COR-L47 (cell line): ENCODE measurements at places on chromosomes 5 and 9.

GRCh38 chr9:82333671-82334070, 345.1 kb downstream of the SPATA31D1 start:
- DNase-seq, result no peak

GRCh38 chr5:170632985-170633234, 129.1 kb downstream of the KCNIP1 start:
- peak; percentile 29 for DNase-seq

DNA sequence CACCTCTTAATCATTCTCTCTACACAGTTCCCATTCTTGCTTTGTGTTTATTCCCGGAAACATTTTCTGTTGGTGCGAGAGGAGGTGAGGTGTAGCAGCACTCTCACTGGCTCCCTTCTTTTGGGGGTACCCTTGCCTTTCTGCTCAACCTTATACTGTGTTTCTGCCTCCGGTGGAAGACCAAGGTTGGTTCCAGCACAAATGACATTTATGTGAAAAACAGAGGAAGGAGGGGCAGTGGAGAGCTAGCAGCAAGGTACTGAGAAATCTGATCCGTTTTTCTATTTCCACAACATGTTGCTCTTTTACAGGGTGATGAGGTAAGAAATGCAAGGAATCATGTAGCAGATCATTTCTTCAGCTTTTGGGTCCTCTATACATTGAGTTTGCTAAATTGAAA, 648.0 kb upstream of the DMAC1 start:
- DNase-seq, result no peak

GRCh38 chr5:67014957-67015400, 181.6 kb downstream of the CD180 start:
- DNase-seq, result no peak

- no peak for DNase-seq
These were observed 33.3 kb upstream of the SPATA31D4 start for GRCh38 chr9:81894891-81895290.

- no peak for DNase-seq
These were observed 130.3 kb downstream of the FOXD1 start for GRCh38 chr5:73318308-73318719.

DNA sequence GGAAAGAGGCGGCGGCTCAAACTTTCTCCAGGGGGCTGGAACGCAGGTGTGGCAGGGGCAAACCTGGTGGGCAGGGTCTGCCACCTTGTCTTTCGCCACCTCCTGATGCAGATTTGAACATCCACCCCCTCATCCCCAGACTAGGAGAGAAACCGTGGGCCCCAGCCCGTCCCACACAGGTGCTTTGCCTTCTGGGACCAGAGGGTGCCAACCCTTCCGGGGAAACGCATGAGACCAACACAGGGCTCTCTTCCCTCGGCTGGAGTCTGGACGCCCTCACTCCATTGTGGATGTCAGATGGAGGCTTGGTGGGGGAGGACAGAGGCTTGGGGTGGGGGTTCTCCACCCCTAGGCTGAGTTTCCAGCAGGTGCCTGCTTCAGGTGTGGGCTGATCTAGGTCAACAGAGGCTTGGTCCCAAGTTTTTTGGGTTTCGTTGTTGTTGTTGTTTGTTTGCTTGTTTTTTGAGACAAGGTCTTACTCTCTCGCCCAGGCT, 9.5 kb downstream of the C9orf50 start:
- no peak for DNase-seq

DNA sequence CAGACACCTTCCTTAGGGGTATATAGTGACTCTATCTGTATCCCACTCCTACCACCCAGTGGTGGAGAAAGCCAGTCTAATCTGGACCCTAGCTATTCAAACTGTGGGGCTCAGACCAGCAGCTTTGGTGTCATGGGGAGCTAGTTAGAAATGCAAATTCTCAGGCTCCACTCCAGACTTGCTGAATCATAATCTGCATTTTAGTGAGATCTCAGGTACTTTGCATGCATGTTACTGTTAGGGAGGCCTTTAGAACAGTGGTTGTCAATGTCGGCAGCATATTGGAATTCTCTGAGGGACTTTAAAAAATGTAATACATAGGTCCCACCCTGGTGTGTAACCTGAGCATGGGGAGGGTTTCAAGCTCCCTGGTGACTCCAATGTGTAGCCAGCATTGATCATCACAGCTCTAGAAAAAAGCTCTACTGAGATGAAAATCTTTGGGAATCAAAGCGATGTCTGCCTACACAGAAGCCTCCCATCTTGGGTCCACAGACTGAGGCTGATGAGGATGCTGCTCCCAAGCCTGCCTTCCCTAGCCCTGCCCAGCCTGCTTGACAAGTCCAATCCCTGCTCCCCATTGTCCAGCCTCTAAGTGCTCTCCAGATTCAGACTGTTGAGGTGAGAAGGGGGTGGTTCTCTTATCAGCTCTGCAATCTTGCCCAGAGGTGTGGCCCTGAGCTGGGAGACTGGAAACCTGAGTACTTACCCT, 11.9 kb upstream of the GM2A start:
- DNase-seq, result no peak

DNA sequence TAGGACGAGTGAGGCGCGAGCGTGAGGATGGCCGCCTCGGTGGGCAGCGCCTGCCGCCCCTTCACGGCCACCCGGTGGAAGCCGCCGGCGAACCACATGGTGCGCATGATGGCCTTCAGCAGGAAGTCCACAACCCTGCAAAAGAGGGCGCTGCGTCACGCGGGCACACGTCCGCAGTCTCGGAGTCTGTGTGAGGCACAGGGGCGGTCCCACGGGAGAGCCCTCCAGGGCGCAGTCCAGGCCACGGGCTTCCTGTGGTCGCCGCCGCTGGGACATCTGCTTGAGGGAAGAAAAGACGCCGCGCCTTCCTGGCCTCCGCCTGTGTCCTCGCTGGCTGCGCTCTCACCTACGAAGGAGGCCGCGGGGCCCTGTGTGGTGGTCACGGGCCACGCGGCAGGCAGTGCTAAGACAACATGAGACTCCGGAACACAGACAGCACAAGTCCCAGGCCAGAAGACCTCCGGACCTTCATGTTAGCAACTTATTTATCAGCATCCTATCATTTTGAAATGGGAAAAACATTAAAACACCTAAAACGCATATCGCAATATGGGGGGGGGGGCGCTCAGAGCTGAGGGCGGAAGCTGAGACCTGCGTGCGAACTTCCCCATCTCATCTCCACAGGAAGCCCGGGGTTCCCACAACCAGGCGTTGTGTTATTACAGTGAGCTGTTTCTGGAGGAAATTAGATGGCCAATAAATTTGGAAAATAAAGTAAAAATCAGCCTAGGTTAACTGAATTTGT, 28.8 kb downstream of the LPCAT1 start:
- DNase-seq, result no peak
